A172 (cell line): ENCODE measurements at places on chromosomes 12 and 14. TPM values are rescaled to one million over a fixed set of nuclear protein-coding genes. Genes with fewer than 3 reads are reported as not detected.

DNA sequence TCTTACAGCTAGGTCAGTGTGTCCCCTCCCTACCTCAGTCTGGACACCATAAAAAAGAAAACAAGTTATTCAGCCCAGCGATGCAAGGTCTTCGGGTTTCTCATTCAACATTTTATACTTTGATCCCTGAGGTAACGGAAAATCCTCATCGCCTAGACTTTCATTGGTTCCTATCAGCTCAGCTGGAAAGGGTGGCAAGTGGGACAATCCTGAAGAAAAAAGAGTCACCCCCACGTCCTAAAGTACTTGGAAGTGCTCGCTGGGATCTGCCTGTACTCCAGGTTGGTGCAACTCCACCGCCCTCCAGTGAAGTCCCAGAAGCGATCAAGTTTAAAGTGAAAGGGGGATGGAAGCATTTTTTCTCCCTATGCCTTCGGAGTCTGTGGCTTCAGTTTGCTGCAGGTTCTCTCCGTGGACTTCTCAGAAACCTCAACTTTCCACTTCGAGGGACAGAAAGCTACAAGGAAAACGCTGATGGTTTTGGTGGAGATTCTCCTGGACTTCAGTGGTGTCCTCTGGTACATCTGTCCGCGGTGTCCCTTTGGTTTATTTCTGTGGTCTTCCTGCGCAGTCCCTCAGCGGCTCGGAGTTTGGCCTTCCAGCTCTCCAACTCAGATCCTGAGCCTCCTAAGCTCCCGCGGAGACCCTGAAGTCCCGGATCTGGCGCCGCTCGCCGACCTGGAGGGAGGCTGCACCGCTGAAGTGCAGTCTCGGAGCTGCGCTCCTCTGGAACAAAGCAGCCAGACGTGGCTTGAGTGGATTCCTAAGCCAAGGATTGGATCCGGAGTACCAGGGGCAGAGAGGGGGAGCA is 1.8 kb upstream of the LRFN5 start:
- DNase-seq, result no peak

DNA sequence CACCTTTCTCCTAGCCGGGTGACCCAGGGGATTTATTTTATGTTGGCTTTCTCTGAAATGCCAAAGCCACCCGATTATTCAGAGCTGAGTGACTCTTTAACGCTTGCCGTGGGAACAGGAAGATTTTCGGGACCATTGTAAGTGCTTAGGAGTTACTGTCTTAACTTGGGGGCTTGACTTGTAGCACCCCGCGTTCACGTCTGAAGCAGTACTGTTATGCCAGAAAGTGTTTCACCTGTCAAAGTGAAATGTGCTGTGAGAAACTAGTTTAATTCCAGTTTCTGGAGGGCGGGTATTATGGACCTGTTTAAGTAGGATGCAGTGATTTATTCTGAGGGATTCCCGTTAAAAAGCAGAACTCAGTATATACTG is 218 bp downstream of the LYSET start:
- no peak for DNase-seq

GRCh38 chr12:132500142-132500855 is 10.3 kb downstream of the FBRSL1 start:
- no peak for DNase-seq

DNA sequence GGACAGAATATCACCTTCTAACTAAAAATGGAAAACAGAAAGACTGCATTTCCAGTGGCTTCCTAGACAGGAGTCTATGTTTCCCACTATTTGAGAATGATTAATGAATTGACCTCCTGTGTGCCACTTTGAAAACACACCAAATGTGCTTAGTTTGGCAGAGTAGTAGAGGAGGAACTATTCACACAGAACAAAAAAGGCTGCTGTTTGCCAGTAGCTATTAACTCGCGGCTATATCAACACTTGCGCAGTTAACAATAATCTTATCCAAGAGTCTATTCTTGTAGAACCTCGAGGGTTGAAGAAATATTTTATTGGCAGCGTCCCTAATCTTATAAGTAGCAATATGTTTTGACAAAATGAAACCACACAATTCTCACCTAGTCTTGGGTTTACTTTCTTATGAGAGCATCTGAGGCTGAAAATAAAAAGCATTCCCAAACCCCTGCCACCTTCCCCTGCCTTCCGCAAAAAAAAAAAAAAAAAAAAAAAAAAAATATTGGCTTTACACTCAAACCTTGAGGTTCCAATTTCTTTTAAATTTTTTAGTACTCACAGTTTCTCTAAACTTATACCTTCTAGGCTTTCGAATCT is 127.3 kb upstream of the FLRT2 start:
- DNase-seq, result no peak

DNA sequence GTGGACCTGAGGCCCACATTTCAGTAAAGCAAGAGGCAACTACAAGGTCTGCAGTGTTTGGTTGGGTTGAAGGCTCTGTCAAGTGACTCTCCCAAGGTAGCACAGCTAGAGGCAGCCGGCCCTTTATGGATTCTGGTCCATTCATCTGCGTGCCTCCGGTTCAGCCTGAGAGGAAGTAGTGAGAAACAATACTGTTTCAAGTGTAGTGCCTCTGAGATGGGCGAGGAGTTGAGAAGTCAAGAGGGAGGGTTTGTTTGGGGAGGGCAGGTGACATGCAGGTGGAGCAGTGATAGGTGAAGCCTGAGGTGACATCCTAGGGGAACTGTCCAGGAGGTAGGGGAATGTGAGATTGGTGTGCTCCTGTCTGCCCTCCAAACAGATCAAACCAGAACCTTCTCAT is 933.5 kb downstream of the VRK1 start:
- no peak for DNase-seq

DNA sequence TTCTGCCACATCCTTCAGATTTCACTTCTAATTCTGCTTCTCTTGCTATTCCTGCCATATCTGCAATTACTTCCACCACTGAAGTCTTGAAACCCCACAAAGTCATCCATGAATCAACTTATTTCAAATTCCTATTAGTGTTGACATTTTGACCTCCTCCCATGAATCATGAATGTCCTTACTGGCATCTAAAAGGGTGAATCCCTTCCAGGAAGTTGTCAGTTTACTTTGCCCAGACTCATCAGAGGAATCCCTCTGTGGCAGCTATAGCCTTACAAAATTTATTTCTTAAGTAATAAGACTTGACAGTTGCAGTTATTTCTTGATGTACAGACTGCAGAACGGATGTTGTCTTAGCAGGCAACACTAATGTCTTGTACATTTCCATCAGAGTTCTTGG is 162.9 kb downstream of the PCNX1 start:
- peak; percentile 2 for DNase-seq

The KLHL42 gene
- 18.4 and 19.0 TPM in 2 replicates for total RNA-seq

The GALNT16 gene
- 4.8 and 5.7 TPM in 2 replicates for total RNA-seq
